ENCODE measurements at places on chromosomes 13 and 19.

DNA sequence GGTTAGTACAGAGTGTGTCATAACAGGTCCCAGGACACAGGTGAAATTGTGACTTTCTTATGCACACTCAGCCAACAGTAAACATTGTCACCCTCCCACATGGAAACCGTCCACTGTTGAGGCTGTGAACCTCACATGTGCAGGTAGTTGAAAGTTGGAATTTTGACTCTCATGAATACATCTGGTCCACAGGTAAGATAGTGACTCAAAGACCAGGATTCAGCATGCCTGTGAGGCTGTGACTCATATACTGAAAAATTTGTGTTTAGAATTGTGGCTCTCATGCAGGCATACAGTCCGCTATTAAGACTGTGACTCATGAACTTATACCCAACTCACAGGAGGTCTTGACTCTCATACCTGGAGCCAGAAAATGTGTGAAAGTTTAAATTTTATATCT lies 67.8 kb downstream of the ZNF728 start:
- no peak for DNase-seq

- no peak for DNase-seq
These were observed 52.2 kb downstream of the ZNF737 start for GRCh38 chr19:20513189-20513904.

- DNase-seq = no peak
These were observed 109.0 kb downstream of the TNFRSF19 start for GRCh38 chr13:23679220-23679619.

GRCh38 chr19:37572203-37572602 lies 22.4 kb downstream of the ZNF571 start:
- DNase-seq = no peak

DNA sequence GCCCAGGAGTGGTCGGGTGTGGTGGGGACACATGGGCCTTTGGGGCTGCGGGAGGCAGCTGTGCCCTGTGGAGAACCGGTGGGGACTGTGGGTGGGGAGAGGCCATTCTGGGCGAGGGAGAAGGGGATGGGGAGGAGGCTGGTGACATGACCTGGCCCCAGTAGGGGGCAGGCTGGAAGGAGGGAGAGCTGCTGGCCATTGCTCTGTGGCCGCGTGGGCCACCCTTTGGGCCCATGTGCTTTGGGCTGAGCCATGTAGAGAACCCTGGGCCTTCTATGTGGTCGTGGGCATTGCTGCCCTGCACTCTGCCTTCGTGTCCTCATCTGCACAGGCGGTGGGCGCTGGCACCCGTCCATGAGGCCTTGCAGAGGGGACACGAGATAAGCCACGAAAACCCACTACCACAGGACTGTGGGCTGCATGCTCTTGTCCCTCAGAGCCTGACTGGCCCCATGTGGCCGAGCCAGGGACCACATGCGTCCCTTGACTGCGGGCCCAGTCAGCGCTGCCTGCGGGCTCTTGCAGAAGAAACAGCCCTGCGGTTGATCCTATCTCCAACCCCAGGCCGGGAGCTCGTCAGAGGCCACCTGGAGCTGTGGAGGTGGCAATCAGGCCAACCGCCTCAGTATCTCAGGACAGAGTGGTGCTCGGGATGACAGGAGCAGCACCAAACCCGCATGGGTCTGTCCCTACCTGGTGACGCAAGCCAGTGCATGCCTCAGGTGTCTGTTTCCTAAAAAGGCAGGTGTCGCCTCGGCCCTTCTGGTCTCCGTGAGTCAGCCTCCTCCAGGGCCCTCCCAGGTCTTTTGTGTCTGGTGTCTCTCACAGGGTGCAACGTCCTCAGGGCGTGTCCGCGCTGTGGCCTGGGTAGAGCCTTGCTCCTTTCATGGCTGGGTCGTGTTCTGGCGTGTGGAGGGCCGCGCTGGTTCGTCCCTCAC lies 14.3 kb downstream of the FZR1 start:
- no peak for DNase-seq
